ENCODE measurements at places on chromosomes 12 and 14. TPM values are rescaled to one million over a fixed set of nuclear protein-coding genes. Genes with fewer than 3 reads are reported as not detected.

- H3K4me1 ChIP-seq: no peaks in the 10 kb centered on the region
- DNase-seq: no peak
- no peak overlapping the region for H3K4me3 ChIP-seq
- no peak overlapping the region for H3K27ac ChIP-seq
These were observed 40.7 kb downstream of the LRP6 start for GRCh38 chr12:12226187-12226586.

KLHL42 gene
- polyA plus RNA-seq: 4.1 TPM

PSMD9 gene
- polyA plus RNA-seq: 89.6 TPM

BEST3 gene
- not detected for polyA plus RNA-seq

FAM181A gene
- polyA plus RNA-seq: not detected

DNA sequence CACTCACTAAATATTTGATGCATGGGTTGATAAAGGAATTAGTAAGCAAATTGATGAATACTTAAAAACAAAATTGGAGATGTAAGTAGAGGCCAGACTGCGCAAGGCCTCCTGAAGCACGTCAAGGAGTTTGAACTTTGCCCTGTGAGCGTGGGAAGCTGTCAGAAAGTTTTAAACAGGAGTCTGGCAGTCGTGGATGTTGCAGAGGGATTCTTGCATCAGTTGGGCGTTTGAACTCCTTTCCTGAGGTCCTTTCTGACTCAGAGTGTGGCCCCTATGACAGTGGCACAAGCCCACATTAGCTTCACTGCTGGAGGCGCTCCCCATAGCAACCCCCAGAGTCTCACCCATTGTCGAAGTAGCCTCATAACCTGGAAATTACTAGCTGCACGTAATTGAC is 17.9 kb upstream of the IL22 start:
- DNase-seq: no peak
- no peaks in the 10 kb centered on the region for H3K27me3 ChIP-seq
- no peak overlapping the region for H3K27ac ChIP-seq
- H3K4me3 ChIP-seq: no peak overlapping the region
- peaks cover 26% of the 10 kb centered on the region for H3K4me1 ChIP-seq

GARIN6 gene
- not detected for polyA plus RNA-seq

CD9 gene
- 323 TPM for polyA plus RNA-seq

CRADD gene
- 12.2 TPM for polyA plus RNA-seq

RAD9B gene
- 1.3 TPM for polyA plus RNA-seq

DNA sequence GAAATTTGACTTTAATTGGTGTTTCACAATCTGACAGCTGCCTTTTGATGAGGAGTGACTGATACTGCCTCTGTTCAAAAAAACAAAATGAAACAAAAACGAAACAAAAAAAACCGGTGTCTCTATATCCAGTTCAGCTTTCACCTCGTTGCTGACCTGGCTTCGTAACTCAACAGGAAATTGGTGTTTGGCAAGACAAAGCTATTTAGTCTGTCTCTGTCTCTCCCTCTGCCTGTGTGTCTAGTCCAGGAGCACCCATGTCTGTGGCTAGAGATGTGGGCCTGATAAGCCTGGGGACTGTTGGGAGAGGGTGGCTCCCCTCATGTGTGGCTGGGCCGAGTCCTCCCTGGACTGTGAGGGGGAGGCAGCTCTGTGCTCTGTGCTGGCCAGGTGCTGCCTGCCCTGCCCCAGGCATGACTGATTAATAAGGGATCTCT is 11.3 kb downstream of the CACNA1C start:
- peaks cover 2% of the 10 kb centered on the region for H3K27me3 ChIP-seq
- no peak for DNase-seq
- H3K27ac ChIP-seq: no peak overlapping the region
- peaks cover 8% of the 10 kb centered on the region for H3K4me1 ChIP-seq
- H3K36me3 ChIP-seq: no peaks in the 10 kb centered on the region

GRCh38 chr12:91870872-91871707 is 274.6 kb downstream of the BTG1 start:
- no peak for DNase-seq
- H3K27me3 ChIP-seq: no peaks in the 10 kb centered on the region
- H3K27ac ChIP-seq: peak overlapping the region; percentile 2
- no peak overlapping the region for H3K4me3 ChIP-seq
- H3K4me1 ChIP-seq: peaks cover 29% of the 10 kb centered on the region

GRCh38 chr12:114406316-114406983 is 506 bp upstream of the TBX5 start:
- no peak overlapping the region for H3K4me3 ChIP-seq
- DNase-seq: no peak
- no peaks in the 10 kb centered on the region for H3K36me3 ChIP-seq
- H3K27ac ChIP-seq: no peak overlapping the region
- H3K4me1 ChIP-seq: no peaks in the 10 kb centered on the region

ANKRD33 gene
- not detected for polyA plus RNA-seq

DNA sequence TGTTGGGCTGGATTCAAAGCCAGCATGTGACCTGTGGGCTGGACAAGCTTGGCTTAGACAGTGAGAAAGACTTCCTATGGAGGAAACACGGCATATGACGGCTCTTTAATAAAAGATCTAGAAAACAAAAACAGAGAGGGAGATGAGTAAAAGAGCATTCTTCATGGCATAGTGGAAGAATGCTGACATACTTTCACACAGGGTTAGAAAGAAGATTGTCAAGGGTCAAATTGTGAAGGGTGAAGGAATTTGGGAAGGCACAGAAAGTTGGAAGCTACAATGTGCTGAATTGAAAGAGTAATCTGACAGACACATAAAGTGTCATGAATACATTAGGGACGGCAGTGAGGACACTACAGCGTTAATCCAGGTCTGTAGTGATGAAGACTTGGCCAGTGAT is 63.4 kb downstream of the GALNT4 start:
- H3K4me3 ChIP-seq: no peak overlapping the region
- peaks cover 7% of the 10 kb centered on the region for H3K4me1 ChIP-seq
- H3K27ac ChIP-seq: no peak overlapping the region
- DNase-seq: no peak
- H3K36me3 ChIP-seq: no peaks in the 10 kb centered on the region

GRCh38 chr12:40117818-40118217 is 11.9 kb upstream of the SLC2A13 start:
- no peak for DNase-seq
- no peaks in the 10 kb centered on the region for H3K27me3 ChIP-seq
- H3K27ac ChIP-seq: no peak overlapping the region
- H3K4me1 ChIP-seq: no peaks in the 10 kb centered on the region
- no peaks in the 10 kb centered on the region for H3K36me3 ChIP-seq
- no peak overlapping the region for H3K4me3 ChIP-seq

- DNase-seq: no peak
- no peak overlapping the region for H3K27ac ChIP-seq
- peaks cover 3% of the 10 kb centered on the region for H3K36me3 ChIP-seq
- H3K4me3 ChIP-seq: no peak overlapping the region
These were observed 211.8 kb downstream of the PPM1H start for GRCh38 chr12:62722971-62723680.

DNA sequence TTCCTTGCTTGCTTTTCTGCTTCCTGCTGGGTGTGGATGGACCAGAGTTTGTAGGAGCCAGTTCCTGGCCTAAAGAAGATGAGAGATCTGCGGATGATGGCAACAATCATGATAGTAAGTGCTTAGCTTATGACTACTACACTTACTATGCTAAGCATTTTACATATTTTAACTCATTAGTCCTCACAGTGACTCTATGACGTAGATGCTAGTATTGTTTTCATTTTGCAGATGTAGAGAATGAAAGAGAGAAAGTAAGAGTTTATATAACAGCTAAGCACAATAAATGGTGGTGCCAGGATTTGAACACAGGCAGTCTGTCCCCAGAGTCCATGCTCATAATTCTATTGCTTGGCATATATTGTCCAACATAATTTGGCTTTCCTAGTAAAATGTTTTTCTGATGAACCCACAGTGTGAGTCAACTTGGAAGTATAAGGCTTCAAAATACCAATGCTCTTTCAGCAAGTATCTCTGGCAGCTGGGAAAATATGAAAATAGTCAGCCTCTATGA is 363.2 kb upstream of the DDHD1 start:
- no peaks in the 10 kb centered on the region for H3K4me1 ChIP-seq
- no peaks in the 10 kb centered on the region for H3K27me3 ChIP-seq
- no peak overlapping the region for H3K27ac ChIP-seq
- no peaks in the 10 kb centered on the region for H3K36me3 ChIP-seq
- DNase-seq: no peak
- H3K4me3 ChIP-seq: no peak overlapping the region

KRT4 gene
- not detected for polyA plus RNA-seq

GRCh38 chr12:115261691-115262398 is 577.9 kb upstream of the TBX3 start:
- H3K4me3 ChIP-seq: no peak overlapping the region
- no peaks in the 10 kb centered on the region for H3K4me1 ChIP-seq
- no peak for DNase-seq
- no peak overlapping the region for H3K27ac ChIP-seq

GRCh38 chr12:16241346-16241745 is 36.1 kb downstream of the SLC15A5 start:
- no peaks in the 10 kb centered on the region for H3K36me3 ChIP-seq
- no peaks in the 10 kb centered on the region for H3K4me1 ChIP-seq
- no peak for DNase-seq

SLC38A4 gene
- not detected for polyA plus RNA-seq

ADSS1 gene
- 0.64 TPM for polyA plus RNA-seq

COCH gene
- polyA plus RNA-seq: 2.0 TPM

DNA sequence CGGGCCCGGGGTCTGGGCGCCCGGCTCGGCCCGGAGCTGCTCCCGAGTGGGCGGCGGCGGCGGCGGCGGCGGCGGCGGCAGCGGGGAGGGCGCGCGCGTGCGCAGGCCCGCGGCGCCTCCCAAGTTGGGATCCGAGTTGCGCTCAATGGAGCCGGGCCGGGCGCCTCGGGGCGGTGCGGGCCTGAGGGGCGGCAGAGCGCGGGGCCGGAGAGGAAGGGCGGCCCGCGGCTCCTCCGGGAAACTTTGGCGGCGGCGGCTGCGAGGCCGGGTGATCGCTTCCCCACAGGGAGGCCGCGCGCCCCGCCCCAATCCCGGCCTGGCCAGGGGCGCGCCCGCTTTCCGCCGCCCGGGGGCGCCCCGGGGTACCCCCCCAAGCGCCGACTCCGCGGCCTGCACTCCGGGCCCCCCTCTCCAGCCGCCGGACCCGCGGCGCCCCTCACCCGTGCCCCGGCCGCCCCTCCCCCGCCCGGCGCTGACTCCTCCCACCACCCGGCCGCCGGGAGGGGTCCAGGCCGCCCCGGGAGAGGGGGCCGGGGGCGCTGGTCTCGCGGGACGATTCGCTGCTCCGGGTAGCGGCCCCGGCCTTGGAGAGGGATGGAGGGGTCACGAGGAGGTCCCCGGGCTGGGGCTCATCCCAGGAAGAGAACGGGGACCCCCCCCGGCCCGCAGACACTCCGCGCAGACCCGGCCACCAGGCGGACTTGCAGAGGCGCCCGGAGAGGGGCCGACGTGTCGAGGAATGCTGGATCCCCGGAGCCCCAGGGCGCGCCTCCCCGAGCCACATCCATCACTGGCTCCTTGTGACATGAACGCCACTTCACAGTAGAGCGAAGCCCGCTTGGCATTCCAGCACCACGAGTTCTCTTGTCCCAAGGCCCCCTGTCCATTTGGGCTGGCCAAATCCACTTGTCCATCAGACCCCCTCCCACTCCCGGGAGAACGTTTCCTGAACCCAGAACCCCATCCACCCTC is at the start of gene RILPL1:
Gene RILPL1, minus strand, starts transcription at position 48 of the 972 bp plus-strand sequence. CDS start 237 bp downstream, outside the sequence.
- H3K27me3 ChIP-seq: peaks cover 41% of the 10 kb centered on the region
- DNase-seq: peak; percentile 33
- no peak within 1 kb of the TSS for H3K27ac ChIP-seq
- H3K4me1 ChIP-seq: peaks cover 25% of the 10 kb centered on the region
- H3K36me3 ChIP-seq: no peaks in the 10 kb centered on the region
- peak within 1 kb of the TSS; percentile 39 for H3K4me3 ChIP-seq

GRCh38 chr12:41419131-41419893 is 231.2 kb downstream of the PDZRN4 start:
- no peak overlapping the region for H3K27ac ChIP-seq
- H3K4me1 ChIP-seq: no peaks in the 10 kb centered on the region
- no peak overlapping the region for H3K4me3 ChIP-seq
- no peaks in the 10 kb centered on the region for H3K36me3 ChIP-seq
- DNase-seq: no peak
- no peaks in the 10 kb centered on the region for H3K27me3 ChIP-seq

IL26 gene
- polyA plus RNA-seq: not detected

DNA sequence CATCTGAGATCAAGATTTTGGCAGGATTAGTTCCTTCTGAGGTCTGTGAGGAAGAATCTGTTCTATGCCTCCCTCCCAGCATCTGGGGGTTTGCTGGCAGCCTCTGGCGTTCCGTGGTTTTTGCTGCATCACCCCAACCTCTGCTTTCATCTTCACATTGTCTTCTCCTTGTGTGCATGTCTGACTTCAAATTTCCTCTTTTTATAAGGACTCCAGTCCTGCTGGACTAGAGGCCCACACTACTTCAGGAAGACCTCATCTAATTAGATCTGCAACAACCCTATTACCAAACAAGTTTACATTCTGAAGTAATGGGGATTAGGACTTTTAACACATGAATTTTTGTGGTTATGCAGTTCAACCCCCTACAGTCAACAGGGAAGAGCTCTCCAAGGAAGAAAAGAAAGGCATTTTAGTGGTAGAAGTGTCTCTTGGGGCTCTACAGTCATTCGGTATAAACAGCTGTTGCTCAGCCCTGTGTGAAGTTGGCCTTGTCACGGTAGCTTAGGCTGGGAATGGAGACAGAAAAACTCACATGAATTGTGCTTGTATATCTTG is 89.7 kb downstream of the CAND1 start:
- H3K4me3 ChIP-seq: no peak overlapping the region
- no peak for DNase-seq
- no peaks in the 10 kb centered on the region for H3K36me3 ChIP-seq

SERPINA12 gene
- not detected for polyA plus RNA-seq

DNA sequence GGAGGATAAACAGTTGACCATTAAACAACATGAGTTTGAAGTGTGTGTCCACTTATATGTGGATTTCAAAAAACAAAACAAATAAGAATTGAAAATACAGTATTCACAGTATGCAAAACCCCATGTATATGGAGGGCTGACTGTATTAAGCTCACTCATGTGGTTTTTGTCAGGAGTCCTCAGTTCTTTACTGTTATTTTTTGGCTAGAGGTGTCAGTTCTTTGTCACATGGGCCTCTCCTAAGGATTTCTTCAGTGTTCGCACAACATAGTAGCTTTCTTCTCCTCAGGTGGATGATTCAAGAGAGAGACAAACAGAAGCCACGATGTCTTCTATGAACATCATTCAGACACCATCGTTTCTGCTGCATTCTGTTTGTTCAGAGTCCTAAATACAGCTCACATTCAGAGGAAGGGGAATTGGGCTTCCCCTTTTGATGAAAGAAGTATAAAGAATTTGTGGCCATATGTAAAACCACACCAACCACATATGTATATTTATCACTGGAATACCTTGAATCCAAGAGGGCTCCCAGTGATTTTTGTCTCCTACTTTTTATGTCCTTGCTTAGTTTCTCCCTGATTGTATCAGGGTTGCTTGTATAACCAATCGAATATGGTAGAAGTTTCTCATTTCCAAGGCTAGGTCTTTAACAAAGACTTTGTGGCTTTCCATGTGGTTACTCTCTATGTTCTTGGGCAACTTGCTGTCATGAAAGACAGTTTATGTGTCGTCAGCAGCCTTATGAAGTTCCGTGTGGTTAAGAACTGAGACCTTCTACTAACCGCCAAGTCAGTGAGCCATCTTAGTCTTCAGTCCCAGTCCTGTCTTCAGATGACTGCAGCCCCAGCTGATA is 18.9 kb downstream of the MNAT1 start:
- H3K36me3 ChIP-seq: no peaks in the 10 kb centered on the region
- DNase-seq: peak; percentile 65
- peaks cover 35% of the 10 kb centered on the region for H3K4me1 ChIP-seq
- no peaks in the 10 kb centered on the region for H3K27me3 ChIP-seq

GRCh38 chr12:19833775-19834501 is 394.6 kb downstream of the AEBP2 start:
- no peaks in the 10 kb centered on the region for H3K4me1 ChIP-seq
- H3K36me3 ChIP-seq: no peaks in the 10 kb centered on the region
- H3K27me3 ChIP-seq: no peaks in the 10 kb centered on the region
